Activated naive CD4-positive, alpha-beta T cell treated with anti-CD3 and anti-CD28 coated beads, Interleukin-2, amount 10 ng/mL, durations not matched to agents 7 days and 5 days (primary cell): ENCODE measurements at places on chromosomes 11 and 22.
A peak's percentile ranks its signal among the peaks of the same experiment; 100 is the strongest.

DNA sequence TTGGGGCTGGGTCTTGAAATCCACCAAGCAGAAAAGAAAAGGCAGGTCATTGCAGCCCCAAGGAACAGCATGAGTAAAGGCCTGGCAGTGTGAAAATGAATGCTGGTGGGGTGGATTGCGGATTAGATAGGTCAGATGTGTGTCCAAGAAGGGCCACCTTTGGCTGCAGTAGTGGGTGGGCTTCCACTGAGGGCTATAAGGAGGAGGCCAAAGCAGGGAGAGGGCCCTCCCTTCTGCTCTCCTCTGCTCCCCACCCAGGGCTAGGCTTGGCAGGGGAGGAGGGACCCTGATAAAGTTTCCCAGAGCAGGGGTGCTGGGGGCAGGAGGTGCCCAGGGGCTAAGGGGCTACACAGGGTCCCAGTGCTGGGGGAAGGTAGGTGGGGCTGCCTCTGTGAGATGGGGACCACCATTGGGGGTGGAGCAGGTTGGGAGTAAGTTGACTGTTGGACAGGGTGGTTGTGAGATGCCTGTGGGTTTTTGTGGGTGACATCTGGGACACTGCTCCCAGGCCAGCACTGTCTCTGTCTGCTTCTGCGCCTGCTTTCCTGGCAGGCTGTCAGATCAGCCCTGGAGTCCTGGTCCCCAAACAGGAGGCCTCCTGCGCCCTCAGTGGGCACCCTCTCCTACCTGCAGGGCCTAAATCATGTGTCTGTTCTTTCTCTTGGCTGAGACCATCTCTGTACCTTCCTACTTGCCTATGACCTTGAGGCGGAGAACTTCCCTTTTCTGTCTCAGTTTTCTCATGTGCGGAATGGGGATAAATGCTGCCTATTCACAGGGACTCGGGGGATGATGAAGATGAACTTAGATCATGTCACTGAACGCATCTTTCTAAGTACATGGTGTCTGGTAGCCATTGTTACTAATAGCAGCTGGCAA lies 1.9 kb downstream of the CAPN5 start:
- no peak for DNase-seq

DNA sequence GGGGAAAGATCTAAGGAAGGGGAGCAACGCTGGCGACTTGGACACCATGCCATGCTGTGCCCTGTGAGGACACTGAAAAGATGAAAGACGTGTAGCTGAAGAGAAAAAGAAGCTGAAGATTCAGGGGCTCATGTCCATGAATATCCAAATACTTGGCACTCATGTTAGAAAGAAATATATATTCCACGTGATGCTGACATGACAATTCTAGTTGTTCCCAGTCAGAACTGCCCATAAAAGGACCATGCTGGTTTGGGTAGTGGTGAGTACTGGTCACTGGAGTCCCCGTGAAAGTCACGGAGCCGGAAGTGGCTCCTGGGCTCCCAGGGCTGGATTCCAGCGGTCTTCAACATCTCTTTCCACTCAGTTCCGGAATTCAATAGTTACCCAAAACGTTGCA lies 9.9 kb downstream of the MS4A15 start:
- no peak for DNase-seq

GRCh38 chr11:92045301-92045700 lies 179.3 kb upstream of the FAT3 start:
- no peak for DNase-seq

- DNase-seq, result no peak
These were observed 101.2 kb downstream of the CEP164 start for GRCh38 chr11:117428856-117429229.

GRCh38 chr11:95766701-95767100 lies 22.9 kb downstream of the FAM76B start:
- no peak for DNase-seq

DNA sequence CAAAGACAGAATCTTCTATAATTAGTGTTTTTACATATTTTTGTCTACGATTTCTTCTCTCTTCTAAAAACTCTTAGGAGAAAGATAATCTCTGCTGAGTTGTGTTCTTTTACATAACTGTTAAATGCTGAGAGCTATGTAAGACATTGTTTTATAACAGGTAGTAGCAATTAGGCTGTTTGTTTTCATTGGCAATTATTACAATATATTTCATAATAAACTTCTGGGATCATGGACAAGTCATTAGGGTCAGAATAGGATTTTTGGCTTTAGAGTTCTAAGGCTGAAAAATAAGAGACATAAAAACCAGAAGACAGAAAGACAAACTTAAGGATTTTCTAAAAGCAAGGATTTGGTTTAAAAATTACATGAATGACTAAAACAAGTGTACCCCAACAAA lies 120.8 kb downstream of the DCDC1 start:
- DNase-seq, result no peak

GRCh38 chr22:23845265-23846080 lies 6.7 kb upstream of the DERL3 start:
- DNase-seq, result no peak

GRCh38 chr11:18093959-18094358 lies 11.9 kb downstream of the SAAL1 start:
- no peak for DNase-seq

DNA sequence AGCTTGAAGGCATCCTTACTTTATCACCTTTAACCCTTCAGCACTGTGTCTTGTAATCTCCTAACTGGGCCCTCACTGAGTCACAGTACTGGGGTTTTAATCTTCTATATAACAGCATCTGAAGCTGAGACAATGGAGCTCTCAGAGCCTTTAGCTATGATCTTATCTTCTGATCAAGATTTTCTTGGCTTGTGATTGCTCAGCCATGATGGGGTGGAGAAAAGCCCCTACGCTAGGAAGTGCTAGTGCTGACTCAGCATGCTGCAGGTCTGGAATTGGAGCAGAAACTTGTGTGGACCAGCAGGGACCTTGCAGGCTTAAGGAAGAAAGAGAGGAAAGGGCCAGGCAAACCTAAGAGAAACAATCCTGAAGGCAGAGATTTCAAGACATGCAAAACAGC lies 71.7 kb upstream of the EED start:
- DNase-seq, result no peak

DNA sequence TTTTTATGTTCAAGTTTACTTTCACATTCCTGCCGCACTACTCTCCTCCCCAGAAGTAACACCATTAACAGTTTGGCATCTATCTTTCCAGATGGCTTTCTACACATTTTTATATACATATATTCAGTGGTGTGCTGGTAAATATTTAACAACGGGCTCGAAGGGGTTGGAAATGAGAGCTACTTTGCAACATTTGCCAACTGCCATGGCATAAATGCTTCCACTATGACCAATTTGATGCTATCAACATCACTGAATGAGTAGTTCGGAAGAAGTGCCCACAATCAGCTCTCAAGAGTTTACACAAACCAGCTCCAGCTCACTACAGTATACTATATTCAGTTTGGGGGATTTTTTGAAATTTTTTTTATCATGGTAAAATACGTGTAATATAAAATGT lies 55.2 kb downstream of the RELT start:
- DNase-seq, result no peak

- no peak for DNase-seq
These were observed 416.5 kb downstream of the TMEM135 start for GRCh38 chr11:87454241-87454640.

DNA sequence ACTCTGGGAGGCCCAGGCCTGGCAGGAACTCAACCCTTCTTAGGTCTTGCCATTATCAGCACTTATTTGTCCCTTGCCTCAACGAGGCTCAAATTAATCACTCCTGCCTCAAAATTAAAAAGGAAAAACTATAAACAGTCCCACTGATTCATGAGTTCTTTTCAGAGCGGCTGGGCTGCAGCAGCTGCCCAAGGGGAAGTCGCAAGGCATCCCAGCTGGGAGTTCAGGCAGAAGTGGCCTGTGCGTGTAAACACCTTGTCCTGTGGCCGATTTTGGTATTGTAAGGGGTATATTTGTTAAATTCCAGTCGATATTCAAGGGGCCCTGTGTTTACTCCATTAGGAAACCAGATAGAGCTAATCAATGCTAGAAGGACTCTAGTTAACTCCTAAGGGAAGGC lies 213.9 kb upstream of the CADM1 start:
- DNase-seq, result no peak

DNA sequence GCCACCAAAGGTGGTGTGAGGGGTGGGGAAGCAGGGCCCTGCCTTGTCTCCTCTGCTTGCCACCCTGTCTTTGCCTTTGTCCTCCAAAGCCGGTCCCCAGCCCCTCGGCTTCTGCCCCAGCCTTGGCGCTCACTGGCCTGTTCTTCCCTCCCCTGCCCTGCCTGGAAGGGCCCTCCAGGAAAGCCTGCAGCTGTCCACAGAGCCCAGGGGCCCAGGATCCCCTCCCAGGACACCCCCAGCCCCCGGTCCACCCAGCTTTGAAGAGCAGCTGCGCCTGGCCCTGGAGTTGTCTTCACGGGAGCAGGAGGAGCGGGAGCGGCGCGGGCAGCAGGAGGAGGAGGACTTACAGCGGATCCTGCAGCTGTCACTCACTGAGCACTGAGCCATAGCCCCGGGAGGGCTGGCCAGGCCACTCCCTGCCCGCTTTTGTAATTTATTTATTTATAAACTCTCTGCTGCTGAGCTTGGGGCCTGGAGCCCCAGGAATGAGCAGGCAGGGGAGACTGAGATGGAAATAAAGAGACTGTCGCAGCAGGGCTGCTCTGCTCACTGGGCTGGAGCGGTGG lies 1.3 kb upstream of the SSH3 start:
- peak; percentile 18 for DNase-seq

DNA sequence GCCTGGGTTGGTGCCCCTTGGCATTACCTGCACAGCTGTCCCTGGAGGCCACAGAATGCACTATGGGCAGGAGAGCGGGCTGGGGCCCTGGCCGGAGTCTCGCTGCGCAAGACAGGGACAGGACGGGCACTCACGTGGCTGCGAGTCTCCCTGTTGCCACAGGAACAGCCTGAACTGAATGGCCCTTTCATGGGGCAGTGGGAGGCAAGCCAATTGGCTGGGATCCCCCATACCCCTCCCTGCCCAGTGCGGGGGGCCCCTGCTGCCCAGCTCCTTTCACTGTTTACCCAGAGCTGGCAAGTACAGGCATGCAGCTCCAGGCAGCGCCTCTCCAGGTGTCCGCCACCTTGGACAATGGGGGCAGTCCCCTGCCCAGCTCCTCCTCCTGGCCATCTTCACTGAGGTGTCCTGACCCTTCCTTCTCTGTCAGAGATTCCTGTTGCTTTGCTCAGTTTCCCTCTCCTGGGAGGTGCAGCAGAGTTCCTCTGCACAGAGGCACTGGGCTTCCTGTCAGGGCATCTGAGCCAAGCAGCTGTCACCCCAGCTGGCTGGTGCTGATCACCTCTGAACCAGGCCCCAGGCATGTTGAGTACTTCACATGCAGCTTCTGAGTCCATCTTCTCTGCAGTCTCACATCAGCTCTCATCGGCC lies 5.2 kb downstream of the USP2 start:
- no peak for DNase-seq

DNA sequence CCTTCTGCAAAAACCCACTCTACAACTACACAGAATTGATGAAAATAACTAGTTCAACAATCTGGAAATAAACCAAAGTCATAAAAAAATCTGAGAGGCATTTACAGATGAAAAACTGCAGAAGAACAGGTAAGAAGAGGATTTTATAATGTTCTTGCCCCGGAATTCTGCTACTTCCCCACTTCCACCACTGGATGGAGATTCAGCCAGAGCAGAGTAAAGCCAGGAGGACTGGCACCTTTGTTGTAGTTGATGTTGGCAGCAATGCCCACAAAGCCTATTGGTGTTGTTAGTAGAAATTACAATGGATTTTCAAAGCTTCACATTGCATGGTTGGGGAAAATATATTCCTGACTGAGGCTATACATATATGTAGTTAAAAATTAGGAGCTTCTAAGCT lies 640.2 kb downstream of the LRRC4C start:
- DNase-seq, result no peak

DNA sequence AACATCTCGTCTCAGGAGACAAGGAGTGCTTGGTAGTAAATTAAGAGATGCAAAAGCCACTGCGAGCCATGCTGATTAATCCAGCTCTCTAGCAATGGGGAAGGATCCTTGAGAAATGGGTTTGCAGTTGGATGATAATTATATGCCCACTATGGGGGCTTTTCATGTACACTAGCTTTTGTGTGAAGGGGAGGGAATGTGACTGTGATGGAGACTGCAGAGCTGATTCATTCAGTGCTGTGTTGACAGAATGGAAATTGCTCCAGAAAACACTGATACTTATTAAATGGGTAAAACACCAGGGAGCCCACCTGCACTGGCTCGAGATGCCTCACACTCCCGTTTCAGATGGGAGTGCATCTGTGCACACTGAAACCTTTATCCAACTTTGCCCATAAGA lies 37.0 kb upstream of the KIRREL3 start:
- no peak for DNase-seq

DNA sequence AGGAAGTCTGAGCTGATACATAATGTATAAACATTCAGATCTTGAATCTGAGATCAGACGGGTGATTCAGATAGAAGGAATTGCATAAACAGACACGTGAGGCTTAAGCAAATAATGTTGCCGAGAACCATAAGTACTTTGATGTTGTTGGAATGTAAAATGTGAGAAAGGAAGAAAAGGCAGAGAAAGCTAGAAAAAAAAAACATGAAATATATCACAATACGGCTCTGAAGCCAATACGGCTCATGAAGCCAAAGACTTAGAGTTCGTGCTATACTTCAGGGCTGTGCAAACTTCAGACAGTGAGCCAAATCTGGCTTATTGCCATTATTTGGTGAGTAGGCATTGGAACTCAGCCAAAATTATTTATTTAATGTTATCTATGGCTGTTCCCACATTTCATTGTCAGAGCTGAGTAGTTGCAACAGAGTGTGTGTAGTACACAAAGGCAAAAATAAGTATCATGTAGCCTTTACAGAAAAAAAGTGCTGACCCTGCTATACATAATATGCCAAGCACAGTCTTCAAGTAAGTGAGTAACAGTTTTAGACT lies 673.3 kb downstream of the CNTN5 start:
- no peak for DNase-seq

GRCh38 chr11:126290887-126291286 lies 8.0 kb downstream of the TIRAP start:
- no peak for DNase-seq

GRCh38 chr11:57192316-57192715 lies 10.6 kb downstream of the LRRC55 start:
- DNase-seq, result no peak

- DNase-seq, result no peak
These were observed 58.9 kb downstream of the PDE2A start for GRCh38 chr11:72615329-72615728.
